ENCODE measurements at places on chromosomes 6 and 20. TPM values are rescaled to one million over a fixed set of nuclear protein-coding genes. Genes with fewer than 3 reads are reported as not detected.

Gene FAM83D
- 5.7 TPM for total RNA-seq

Gene CD93
- total RNA-seq: 99.2 TPM

Gene EFCAB8
- 1.5 TPM for total RNA-seq

Gene PLCB1
- 16.3 TPM for total RNA-seq

Gene RAD21L1
- total RNA-seq: not detected

DNA sequence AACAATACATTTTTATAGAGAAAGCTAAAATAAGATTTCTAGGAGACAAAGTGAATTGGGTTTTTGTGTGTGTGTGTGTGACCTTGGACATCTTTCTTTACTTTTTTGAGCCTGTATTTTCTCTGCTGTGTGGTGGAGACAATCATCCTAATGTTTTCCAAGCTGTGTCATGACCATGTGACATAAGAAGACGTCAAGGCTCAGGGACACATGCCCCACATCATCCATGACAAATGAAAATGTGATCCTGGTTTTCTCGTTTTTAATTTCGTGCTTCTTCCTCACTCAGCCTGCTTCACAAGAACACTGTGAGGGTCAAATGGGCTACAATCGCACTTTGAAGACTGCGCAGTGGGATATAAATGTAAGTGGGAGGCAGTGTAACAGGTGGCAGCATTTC lies 3.9 kb upstream of the BTNL2 start:
- no peaks in the 10 kb centered on the region for H3K27me3 ChIP-seq
- no peaks in the 10 kb centered on the region for H3K36me3 ChIP-seq
- H3K4me3 ChIP-seq: no peak overlapping the region
- no peak for DNase-seq

DNA sequence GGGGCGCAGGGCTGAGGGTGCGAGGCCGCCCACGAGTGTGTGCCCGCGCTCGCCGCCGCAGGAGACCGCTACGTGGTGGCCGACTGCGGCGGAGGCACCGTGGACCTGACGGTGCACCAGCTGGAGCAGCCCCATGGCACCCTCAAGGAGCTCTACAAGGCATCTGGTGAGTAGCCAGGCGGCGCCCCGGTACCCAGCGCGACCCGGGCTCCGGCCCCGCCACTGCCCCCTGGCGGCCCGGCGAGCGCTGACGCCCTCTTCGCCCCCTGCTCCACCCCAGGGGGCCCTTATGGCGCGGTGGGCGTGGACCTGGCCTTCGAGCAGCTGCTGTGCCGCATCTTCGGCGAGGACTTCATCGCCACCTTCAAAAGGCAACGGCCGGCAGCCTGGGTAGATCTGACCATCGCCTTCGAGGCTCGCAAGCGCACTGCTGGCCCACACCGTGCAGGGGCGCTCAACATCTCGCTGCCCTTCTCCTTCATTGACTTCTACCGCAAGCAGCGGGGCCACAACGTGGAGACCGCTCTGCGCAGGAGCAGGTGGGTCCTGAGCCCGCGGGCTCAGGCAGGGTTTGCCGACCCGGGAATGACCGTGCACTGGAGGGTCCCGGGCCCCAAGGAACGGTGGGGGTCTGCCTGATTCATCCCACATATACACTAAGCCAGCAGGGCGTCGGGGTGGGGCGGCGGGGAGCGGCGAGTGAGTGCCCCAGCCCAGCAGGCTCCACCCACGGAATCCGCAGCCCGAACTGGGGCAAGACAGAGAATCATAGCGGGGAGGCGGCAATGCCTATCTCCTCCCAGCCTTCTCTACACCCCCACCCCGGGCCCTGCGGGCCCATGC lies 17.4 kb downstream of the HSPA12B start:
- H3K4me1 ChIP-seq: no peaks in the 10 kb centered on the region
- H3K27me3 ChIP-seq: no peaks in the 10 kb centered on the region
- H3K27ac ChIP-seq: no peak overlapping the region
- no peak for DNase-seq
- no peak overlapping the region for H3K4me3 ChIP-seq
- H3K36me3 ChIP-seq: no peaks in the 10 kb centered on the region

DNA sequence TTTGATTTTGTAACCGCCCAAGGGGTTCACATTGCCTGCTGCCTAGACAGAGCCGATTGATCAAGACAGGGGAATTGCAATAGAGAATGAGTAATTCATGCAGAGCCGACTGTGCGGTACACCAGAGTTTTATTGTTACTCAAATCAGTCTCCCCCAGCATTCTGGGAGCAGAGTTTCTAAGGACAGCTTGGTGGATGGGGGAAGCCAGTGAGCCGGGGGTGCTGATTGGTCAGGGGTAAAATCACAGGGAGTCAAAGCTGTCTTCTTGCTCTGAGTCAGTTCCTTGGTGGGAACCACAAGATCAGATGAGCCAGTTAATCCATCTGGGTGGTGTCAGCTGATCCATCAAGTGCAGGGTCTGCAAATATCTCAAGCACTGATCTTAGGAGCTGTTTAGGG lies 60.0 kb upstream of the EZR start:
- H3K27ac ChIP-seq: no peak overlapping the region
- no peak for DNase-seq
- H3K36me3 ChIP-seq: no peaks in the 10 kb centered on the region
- no peak overlapping the region for H3K4me3 ChIP-seq

DNA sequence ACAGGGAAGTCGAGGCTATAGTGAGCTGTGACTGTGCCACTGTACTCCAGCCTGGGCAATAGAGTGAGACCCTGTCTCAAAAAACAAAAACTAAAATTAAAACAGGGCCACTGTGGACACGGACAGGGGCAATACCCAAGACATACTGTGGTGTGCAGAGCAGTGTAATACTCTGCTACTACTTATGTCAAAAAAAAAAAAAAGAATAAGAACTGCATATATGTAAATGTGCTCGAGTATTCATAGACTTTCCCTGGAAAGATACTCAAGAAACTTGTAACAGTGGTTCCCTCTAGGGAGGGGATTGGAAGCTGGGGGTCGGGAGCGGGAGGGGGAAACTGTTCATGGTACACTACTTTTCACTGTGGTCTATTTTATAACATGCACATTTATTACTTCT lies 15.9 kb downstream of the SPDEF start:
- DNase-seq: no peak
- H3K4me3 ChIP-seq: no peak overlapping the region
- no peak overlapping the region for H3K27ac ChIP-seq
- no peaks in the 10 kb centered on the region for H3K36me3 ChIP-seq
- H3K4me1 ChIP-seq: no peaks in the 10 kb centered on the region

DNA sequence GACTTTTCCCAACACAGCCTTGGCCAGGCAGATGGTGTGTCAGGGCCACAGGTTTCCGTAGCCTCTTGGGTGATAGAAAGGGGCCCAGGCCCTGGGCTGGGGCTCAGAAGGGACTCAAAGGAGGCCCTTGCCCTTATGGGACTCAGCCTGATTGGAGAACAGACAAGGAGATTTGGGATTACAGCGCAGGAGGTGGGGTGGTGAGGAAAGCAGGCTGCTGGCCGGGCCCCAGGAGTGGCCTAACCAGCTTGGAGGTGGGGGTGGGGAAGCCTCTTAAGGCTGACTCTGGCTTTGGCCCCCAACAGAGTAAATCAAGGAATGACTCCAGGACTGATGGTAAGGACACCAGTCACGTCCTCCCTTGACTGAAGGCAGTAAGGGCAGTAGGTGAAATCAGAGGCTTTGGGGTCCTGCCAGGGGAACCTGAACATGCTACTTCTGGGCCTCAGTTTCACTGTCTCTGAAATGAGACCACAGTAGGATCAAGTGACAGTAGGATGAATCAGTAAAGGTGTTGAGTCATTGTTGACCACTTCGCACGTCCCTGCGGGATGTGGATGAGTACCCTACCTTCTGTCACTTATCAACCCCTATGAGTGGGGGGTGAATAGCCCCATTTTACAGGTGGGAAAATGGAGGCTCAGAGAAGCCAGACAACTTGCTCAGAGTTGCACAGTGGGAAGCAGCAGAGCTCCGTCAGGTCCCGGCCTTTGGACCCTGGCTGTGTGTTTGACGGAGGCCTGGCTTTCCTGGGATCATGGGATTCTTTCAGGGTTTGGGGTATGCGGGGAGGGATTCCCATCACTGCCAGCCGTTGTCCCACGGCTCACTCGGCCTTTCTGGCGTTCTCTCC lies 4.5 kb downstream of the SNAI1 start:
- H3K27ac ChIP-seq: no peak overlapping the region
- H3K4me3 ChIP-seq: no peak overlapping the region
- H3K4me1 ChIP-seq: peaks cover 28% of the 10 kb centered on the region
- H3K27me3 ChIP-seq: no peaks in the 10 kb centered on the region
- no peaks in the 10 kb centered on the region for H3K36me3 ChIP-seq

GRCh38 chr6:112475083-112475482 lies 128.0 kb downstream of the RFPL4B start:
- no peak overlapping the region for H3K27ac ChIP-seq
- no peaks in the 10 kb centered on the region for H3K4me1 ChIP-seq
- H3K36me3 ChIP-seq: no peaks in the 10 kb centered on the region
- DNase-seq: no peak
- H3K4me3 ChIP-seq: no peak overlapping the region

GRCh38 chr6:53301801-53302537 lies 46.8 kb downstream of the ELOVL5 start:
- peak overlapping the region; percentile 20 for H3K27ac ChIP-seq
- H3K36me3 ChIP-seq: no peaks in the 10 kb centered on the region
- DNase-seq: no peak
- no peak overlapping the region for H3K4me3 ChIP-seq

DNA sequence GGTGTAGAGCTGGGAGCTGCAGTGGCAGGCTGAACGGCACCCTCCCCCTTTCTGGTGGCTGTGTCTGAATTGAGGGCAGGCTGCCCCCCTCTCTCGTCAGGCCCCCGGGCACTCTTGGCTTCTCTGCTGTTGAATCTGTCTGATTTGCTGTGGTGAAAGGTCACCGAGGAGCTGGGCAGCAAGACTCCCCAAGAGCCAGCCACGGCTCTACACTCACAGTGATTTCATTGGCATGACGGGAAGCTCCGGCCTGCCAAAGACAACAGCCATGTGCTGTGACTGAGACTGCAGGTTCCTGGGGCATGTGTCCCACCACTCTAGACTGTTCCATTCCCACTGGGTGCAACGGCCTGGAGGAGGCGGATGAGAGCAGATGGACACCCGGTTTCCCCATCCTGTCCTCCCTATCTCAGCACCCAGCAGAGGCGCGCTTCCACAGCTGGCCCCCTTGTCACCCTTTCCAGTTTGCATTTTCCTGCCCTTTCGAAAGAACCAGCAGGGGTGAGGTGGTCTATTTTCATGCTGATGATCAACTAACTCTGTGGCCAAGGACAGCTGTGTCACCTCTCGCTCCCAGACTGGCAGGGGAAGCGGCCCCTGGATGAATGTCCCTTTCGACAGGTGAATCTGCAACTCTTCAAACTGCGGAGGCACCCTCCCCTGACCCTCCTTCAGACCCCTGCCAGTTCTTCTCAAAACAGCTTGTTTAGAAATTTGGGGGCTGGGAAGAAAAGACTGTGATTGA lies 2.2 kb downstream of the APCDD1L start:
- peaks cover 53% of the 10 kb centered on the region for H3K4me1 ChIP-seq
- H3K36me3 ChIP-seq: no peaks in the 10 kb centered on the region
- peak overlapping the region; percentile 41 for H3K27ac ChIP-seq
- peak overlapping the region; percentile 55 for H3K4me3 ChIP-seq
- DNase-seq: peak; percentile 55
- H3K27me3 ChIP-seq: no peaks in the 10 kb centered on the region

GRCh38 chr6:155227046-155227445 lies 36.8 kb upstream of the CLDN20 start:
- H3K4me3 ChIP-seq: no peak overlapping the region
- no peak for DNase-seq
- H3K4me1 ChIP-seq: peaks cover 19% of the 10 kb centered on the region
- H3K27me3 ChIP-seq: no peaks in the 10 kb centered on the region
- H3K27ac ChIP-seq: no peak overlapping the region

- no peak overlapping the region for H3K27ac ChIP-seq
- H3K4me3 ChIP-seq: no peak overlapping the region
- DNase-seq: no peak
- no peaks in the 10 kb centered on the region for H3K27me3 ChIP-seq
- peaks cover 6% of the 10 kb centered on the region for H3K36me3 ChIP-seq
Measured at GRCh38 chr6:2403546-2403945, 158.1 kb upstream of the GMDS start.

- DNase-seq: no peak
- no peaks in the 10 kb centered on the region for H3K36me3 ChIP-seq
- H3K27ac ChIP-seq: no peak overlapping the region
- no peaks in the 10 kb centered on the region for H3K4me1 ChIP-seq
Measured at GRCh38 chr6:97052896-97053295, 128.4 kb downstream of the KLHL32 start.

DNA sequence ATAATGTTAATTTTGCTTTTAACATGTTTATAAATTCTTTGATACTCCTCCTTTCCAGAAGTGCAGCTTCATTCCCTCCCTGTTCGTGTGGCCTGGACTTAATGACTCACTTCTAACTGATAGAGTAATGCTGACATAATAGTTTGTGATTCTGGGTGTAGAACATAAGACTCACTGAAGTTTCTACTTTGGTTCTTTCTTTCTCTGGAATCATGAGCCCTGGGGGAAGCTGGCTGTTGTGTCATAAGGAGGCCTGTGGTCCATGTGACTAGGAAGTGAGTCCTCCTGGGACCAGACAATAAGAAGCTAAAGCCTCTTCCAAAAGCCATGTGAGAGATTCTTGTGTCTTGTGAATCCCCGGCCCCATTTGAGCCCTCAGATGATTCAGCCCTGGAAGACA lies 30.5 kb upstream of the HLA-G start:
- no peak overlapping the region for H3K4me3 ChIP-seq
- DNase-seq: no peak
- H3K27me3 ChIP-seq: no peaks in the 10 kb centered on the region
- H3K36me3 ChIP-seq: no peaks in the 10 kb centered on the region
- no peak overlapping the region for H3K27ac ChIP-seq

DNA sequence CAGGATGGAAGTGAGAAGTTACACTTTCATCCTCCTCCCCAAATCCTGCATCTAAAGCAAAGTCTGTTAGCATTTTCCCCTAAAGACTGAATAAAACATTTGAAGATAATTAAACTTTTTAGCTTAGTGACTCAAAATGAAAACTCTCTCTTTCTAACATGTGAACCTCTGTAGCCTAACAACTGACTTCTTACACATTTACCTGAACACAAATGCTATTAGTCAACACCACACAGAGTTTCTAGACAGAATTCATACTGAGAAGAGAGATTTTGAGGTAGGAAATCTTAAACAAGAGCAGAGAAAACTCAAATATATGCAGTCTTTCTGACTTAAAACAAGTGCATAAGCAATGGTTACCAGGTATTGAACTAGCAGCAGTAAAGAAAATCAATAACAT lies 149.9 kb upstream of the SMLR1 start:
- H3K27ac ChIP-seq: no peak overlapping the region
- no peaks in the 10 kb centered on the region for H3K36me3 ChIP-seq
- H3K4me1 ChIP-seq: peaks cover 40% of the 10 kb centered on the region
- no peak overlapping the region for H3K4me3 ChIP-seq
- no peak for DNase-seq

DNA sequence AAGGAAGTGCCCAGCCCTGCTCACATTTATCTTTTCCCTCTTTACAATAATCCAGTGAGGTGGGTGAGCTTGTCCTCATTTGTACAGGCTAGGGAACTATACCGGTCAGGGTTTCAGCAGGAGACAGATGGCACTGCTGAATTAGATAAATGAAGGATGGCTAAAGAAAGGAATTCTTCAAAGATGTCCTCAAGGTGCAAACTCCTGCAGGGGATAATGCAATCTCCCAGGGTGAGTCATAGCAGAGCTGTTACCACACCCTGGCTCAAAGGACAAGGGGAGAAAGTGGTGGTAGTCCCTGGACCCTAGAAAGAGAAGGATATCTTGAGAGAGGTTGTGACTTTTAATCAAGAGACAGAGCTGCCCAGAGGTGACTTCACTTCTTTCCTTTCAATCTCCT lies 66.7 kb downstream of the RFPL4B start:
- H3K4me1 ChIP-seq: no peaks in the 10 kb centered on the region
- no peak overlapping the region for H3K27ac ChIP-seq
- no peaks in the 10 kb centered on the region for H3K36me3 ChIP-seq
- DNase-seq: no peak

Measured in thoracic aorta (tissue), 2 donors.